ENCODE measurements at places on chromosomes 16 and 17.

DNA sequence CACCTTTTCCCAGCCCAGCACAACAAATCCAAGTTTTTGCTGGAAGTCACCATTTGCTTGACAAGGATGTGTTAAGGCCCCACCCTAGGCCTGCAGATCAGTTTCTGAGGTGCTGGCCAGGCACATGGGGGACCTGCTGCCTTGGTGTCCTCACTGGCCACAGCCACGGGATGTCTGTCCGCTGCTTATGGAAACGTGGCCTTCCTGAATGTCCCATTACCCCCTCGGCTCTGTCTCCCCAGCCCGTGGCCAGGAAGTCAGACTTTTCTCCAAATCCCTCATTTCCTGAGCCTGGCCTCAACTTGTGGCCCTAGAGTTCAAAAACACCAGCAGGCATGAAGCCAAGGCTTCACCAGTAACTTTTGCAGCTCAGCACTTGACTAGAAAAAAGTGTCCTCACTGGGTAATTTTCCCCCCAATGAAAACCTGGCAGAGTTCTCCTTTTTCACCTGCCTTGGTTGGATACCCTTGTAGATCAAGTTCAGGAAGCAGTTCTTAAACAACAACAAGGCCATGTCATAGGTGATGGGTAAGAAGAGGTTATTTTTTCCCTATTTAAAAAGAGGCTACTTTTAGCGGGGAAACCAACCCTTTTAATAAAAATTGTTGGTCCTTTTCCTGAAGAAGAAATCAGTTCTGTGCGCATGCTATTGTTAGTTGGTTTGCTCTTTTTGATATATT lies 80.8 kb downstream of the SOCS1 start:
- no peak for DNase-seq

DNA sequence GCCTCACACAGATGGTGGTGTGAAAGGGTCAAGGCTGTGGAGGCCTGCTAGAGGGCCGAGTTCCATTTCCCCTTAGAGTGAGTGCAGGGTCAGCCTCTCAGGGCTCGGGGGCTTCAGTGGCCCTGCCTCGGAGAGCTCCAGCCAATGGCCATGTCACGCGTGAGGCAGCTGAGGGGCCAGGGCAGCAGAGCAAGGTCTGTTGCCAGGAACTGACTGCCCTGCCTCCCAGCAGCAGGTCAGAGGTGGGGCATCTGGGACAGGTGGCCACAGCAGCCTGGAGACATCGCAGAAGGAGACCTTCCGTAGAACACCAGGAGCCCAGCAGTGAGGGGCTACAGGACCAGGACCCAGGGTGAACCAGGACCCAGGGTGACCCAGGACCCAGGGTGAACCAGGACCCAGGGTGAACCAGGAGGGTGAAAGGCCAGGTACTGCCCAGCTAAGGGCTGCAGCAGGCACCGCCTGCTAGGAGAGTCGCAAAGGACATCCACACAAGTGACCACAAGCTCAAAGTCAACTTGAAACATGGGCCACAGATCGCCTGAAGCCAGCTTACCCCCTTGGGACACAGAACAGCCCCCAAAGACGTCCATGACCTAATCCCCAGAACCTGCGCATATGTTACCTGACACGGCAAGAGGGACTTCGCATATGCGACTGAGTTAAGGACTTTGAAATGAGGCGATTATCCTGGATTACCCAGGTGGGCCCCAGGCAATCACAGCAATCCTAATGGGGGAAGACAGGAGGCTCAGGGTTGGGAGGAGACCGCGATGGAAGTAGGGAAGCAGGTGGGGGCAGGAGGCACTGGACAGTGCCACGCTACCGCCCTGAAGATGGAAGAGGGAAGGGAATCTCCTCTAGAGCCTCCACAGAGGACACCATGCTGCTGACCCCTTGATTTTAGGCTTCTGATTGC lies 4.8 kb upstream of the MEAK7 start:
- DNase-seq = no peak

GRCh38 chr17:67174190-67174589 lies 70.8 kb downstream of the HELZ start:
- DNase-seq = no peak

DNA sequence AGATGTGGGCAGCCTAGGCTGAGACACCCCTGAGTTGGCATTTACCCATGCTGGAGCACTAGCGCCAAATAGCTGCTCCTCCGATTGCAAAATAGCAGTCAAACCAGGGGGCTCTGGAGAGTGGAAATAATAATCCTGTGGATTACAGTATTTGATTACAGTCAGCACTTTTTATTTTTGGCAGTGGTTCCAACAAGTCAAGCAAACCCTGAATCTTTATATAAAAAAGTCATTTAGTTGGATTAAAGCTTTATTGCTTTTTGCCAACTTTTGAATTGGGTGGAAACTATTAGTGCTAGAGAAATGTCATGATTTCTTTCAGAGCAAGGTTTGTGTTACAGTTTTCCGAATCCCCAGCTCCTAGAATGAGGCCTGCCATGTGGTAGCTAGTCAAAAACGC lies 99.3 kb upstream of the FAM20A start:
- DNase-seq = no peak

GRCh38 chr17:52178012-52178411 lies 19.5 kb upstream of the CA10 start:
- no peak for DNase-seq

- no peak for DNase-seq
Measured at GRCh38 chr17:36727052-36727451, 125.7 kb downstream of the MRM1 start.

GRCh38 chr16:69532641-69533455 lies 32.9 kb upstream of the NFAT5 start:
- no peak for DNase-seq

Data from glutamatergic neuron (in vitro differentiated cells).